ENCODE measurements at places on chromosomes 12 and 14.

DNA sequence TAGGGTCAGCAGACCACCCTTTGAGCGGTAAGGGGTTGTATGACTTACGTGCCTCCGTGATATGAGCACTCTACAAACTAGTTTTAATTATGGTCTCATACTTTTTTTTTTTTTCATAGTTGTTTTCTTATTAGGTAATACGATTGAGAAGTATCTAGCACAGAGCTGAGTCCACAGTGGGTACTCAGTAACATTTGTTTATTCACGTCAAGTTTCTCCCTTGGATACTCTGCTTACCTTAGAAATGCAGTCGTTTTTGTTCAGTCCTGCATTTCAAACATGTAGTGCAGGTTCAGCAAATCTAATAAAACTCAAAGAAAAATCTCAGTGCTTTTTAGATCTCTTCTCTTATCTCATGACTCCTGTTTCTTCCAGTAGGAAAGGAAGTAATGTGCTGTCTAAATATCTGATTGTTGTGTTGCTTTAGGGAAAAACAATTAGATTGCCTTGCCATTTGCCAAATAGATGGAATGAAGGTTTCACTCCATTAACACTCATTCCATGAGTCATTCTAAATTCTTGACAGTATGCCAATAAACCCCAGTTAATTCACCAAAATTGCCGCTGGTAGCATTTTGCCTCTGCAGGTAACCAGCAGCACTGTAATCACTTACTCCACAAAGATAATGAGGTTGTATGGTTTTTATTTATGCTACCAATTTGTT, 118.9 kb downstream of the PTCSC3 start:
- DNase-seq, result peak; percentile 38

DNA sequence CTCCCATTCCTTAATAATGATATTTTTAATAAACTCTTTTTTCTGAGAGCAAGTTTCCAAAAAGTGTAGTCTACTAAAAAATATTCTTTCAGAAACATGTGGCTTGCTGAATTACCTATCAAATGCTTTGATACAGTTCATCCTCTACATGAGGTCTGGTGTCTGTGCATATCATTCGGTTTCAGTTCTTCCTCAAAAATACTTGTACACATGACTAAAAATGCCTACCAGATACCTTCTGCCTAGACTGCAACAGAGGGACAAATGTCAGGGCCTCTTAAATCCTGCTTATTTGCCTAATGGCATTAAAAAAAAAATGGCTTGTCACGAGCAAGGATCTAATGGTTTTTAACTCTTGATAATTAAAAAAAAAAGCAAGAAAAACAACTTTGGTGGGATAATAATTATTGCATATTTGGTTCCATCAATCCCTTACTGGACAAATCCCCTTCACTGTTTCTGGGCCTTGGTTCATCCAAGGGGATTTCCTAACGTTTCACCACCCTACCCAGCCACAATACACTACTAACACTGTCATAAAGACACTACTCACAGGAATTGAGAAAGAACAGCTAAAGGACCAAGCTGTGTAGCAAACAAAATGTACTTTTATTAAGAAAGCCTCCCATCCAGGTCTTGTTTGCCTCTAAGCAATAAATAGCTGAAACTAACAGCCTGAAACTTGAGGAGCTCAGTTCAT, 45.7 kb downstream of the PARP11 start:
- no peak for DNase-seq

GRCh38 chr12:8644345-8645248, 18.0 kb downstream of the MFAP5 start:
- no peak for DNase-seq

GRCh38 chr12:98405805-98406366, 109.5 kb upstream of the TMPO start:
- DNase-seq, result no peak

DNA sequence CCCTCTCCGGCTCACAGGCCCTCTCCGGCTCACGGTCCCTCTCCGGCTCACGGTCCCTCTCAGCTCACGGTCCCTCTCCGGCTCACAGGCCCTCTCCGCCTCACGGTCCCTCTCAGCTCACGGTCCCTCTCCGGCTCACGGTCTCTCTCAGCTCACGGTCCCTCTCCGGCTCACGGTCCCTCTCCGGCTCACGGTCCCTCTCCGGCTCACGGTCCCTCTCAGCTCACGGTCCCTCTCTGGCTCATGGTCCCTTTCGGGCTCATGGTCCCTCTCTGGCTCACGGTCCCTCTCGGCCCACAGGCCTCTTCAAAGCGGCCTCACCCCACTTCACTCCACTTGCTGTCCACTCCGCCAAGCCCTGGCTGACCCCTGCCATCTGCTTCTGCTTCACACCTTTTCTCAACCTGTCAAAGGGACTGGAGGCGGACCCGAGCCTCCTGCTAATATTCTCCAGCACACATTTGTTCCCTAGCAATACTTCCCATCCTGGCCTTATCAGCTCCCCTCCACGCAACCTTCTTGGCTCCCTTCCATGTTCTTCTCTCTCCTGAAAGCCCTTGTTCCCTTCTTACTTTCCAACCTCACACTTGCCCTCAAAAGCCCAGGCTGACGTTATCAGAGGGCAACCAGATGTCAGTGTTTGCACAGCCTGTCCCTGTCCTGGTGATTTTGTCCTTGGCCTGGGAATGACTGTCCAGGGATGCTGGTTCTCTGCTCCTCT, 176.7 kb downstream of the CALM1 start:
- no peak for DNase-seq

Data from Calu3 (cell line).